Astrocyte (in vitro differentiated cells and primary cell): ENCODE measurements at places on chromosomes 6 and 20. TPM values are rescaled to one million over a fixed set of nuclear protein-coding genes. Genes with fewer than 3 reads are reported as not detected.

DNA sequence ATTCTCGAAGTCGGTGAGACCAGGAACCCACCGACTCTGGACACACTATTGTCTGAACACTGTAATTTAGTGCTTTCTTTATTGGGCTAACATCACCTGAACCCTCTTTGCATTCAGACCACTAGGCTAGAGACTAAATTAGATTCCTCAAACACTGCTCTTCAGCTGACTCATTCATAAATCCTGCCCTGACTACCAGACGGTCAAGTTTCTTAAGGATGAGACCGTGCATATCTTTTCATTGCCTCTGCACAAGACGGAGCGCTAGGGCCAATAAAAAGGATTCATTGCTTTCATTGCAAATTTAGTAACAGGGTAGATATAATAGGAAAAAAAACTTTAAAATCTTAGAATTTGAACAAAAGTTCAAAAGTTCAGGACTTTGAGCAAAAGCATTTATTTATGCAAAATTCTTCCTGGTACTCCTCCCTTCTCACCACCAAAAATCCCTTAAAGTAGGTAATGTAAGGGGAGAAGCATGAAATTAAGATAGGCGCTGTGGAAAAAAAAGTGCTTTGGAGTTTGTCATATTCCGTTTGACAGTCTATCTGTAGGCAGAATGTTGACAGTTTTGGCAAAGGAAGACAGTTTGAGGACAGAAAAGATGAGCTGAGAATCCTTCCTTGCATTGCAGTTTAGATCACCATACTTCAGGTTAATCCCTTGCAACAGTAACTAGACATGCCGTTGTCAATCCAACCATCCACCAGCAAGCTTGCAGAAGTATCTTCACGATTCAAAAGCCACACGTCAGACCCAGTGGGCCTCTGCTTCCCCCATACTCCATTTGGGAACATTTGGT, 328.6 kb upstream of the JARID2 start:
- H3K4me1 ChIP-seq: peaks cover 13% of the 10 kb centered on the region
- H3K36me3 ChIP-seq: no peaks in the 10 kb centered on the region
- peak; percentile 58 for DNase-seq
- no peak overlapping the region for H3K27ac ChIP-seq
- H3K4me3 ChIP-seq: no peak overlapping the region

- H3K27me3 ChIP-seq: peaks cover 2% of the 10 kb centered on the region
- no peaks in the 10 kb centered on the region for H3K36me3 ChIP-seq
- no peaks in the 10 kb centered on the region for H3K4me1 ChIP-seq
- no peak overlapping the region for H3K27ac ChIP-seq
- no peak for DNase-seq
Measured at GRCh38 chr20:10061641-10062040, 26.9 kb downstream of the ANKEF1 start.

DNA sequence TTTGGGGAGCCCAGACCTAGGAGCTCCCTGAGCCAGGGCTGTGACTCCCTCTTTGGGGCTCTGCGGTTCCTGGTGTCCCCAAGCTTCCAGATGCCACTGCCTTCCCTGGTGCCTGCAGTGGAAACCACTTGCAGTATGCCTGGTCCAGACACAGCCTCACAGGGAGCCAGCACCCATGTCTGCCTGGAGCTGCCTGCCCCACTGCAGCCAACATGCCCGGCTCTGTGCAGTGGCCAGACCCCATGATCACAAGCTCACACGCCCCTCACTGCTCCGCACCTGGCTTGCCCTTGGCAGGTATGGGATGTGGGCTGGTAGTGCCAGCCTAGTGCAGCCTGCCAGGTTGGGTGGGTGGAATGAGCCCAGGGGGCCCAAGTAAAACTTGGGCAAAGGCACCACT, 644.8 kb downstream of the HTR1B start:
- DNase-seq: no peak
- no peaks in the 10 kb centered on the region for H3K27me3 ChIP-seq
- no peaks in the 10 kb centered on the region for H3K36me3 ChIP-seq
- H3K4me1 ChIP-seq: no peaks in the 10 kb centered on the region

DNA sequence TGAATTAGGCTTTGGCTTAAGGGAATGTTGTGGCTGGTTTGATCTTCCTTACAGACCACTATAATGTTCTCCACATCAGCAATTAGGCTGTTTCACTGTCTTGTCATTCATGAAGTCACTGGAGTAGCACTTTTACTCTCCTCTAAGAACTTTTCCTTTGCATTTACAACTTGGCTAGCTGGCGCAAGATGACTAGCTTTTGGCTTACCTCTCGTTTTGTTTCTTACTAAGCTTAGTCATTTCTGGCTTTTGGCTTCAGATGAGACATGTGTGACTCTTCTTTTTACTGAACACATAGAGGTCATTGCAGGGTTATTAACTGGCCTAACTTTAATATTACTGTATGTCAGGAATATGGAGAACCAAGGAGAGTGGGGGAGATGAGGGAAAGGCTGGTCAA, 143.2 kb downstream of the PTCHD4 start:
- no peak overlapping the region for H3K4me3 ChIP-seq
- H3K36me3 ChIP-seq: no peaks in the 10 kb centered on the region
- no peaks in the 10 kb centered on the region for H3K4me1 ChIP-seq
- no peak overlapping the region for H3K27ac ChIP-seq
- no peaks in the 10 kb centered on the region for H3K27me3 ChIP-seq

SNAI1 gene
- total RNA-seq: 9.1 and 9.5 TPM in 2 replicates

LY6G5B gene
- total RNA-seq: 17.5 and 20.3 TPM in 2 replicates
